ENCODE measurements at places on chromosomes 2 and 18. TPM values are rescaled to one million over a fixed set of nuclear protein-coding genes. Genes with fewer than 3 reads are reported as not detected.

RIT2 gene
- total RNA-seq: not detected

EMILIN2 gene
- 14.4 TPM for total RNA-seq

SLC19A3 gene
- 2.9 TPM for total RNA-seq

FOXD4L1 gene
- 0.31 TPM for total RNA-seq

STARD7 gene
- total RNA-seq: 88.4 TPM

TMEM150A gene
- 15.1 TPM for total RNA-seq

TMEM17 gene
- 4.6 TPM for total RNA-seq

GCA gene
- 7.2 TPM for total RNA-seq

NAT8 gene
- not detected for total RNA-seq

AQP12A gene
- total RNA-seq: not detected

ADRA2B gene
- 0.09 TPM for total RNA-seq

RGPD8 gene
- 1.6 TPM for total RNA-seq

MDH1 gene
- total RNA-seq: 253 TPM

Measured in A549 treated with Mapracorat at 1 μM for 4 hours (cell line).